ENCODE measurements at places on chromosomes 12 and 14. TPM values are rescaled to one million over a fixed set of nuclear protein-coding genes. Genes with fewer than 3 reads are reported as not detected.

- H3K4me3 ChIP-seq: no peak overlapping the region
- H3K27ac ChIP-seq: no peak overlapping the region
- no peak for DNase-seq
- H3K36me3 ChIP-seq: no peaks in the 10 kb centered on the region
- no peaks in the 10 kb centered on the region for H3K27me3 ChIP-seq
Measured at GRCh38 chr12:97940629-97941028, 478.0 kb downstream of the RMST start.

GRCh38 chr14:20306079-20306423 lies 300 bp upstream of the TTC5 start:
- no peaks in the 10 kb centered on the region for H3K27me3 ChIP-seq
- peaks cover under 1% of the 10 kb centered on the region for H3K36me3 ChIP-seq
- peak overlapping the region; percentile 88 for H3K4me3 ChIP-seq
- H3K27ac ChIP-seq: no peak overlapping the region

- H3K4me3 ChIP-seq: no peak overlapping the region
- no peak overlapping the region for H3K27ac ChIP-seq
- H3K4me1 ChIP-seq: no peaks in the 10 kb centered on the region
- H3K27me3 ChIP-seq: no peaks in the 10 kb centered on the region
Measured at GRCh38 chr12:97211416-97211930, 251.1 kb upstream of the RMST start.

GRCh38 chr12:77133566-77133965 lies 68.2 kb upstream of the E2F7 start:
- no peaks in the 10 kb centered on the region for H3K36me3 ChIP-seq
- H3K4me1 ChIP-seq: peaks cover 11% of the 10 kb centered on the region
- H3K27ac ChIP-seq: no peak overlapping the region
- no peak overlapping the region for H3K4me3 ChIP-seq
- H3K27me3 ChIP-seq: no peaks in the 10 kb centered on the region

DNA sequence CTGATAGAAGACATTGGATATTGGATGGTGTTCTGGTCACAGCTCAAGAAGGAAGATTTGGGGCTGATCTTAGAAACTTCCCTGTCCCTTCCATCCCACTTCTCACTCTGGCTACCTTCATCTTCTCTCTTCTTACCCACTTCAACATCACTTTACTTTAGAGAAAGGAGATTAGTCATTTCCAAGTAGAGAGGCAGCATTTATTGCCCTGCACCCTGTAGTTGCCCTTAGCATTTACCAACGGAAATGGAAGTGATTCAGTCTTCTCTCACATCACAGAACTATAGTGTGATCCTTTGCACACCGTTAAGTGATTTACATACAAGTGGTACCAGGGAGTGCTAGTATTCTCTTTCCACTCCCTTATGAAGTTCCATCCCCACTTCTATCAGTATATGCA lies 52.4 kb downstream of the PHLDA1 start:
- H3K4me1 ChIP-seq: peaks cover 35% of the 10 kb centered on the region
- DNase-seq: no peak

DNA sequence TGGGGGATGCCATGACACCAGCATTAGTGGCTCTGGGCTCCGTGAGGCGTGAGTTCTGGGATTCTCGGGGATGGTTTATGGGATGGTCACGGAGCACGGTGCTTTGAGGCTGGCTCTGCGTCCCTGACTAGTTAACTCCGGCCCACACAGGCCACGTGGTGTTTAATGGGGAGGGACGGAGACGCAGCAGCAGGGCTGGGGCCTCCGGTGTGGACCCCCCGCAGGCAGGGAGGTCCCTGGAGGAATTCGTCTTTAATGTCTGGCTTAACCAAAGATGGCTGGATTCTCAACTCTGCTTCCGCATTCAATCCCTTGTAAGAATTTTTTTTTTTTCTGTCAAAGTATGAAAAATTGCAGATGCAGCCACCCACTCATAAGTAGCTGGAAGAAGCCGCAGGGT lies 86.4 kb upstream of the RFLNA start:
- H3K27me3 ChIP-seq: peaks cover 19% of the 10 kb centered on the region
- no peak overlapping the region for H3K4me3 ChIP-seq
- no peaks in the 10 kb centered on the region for H3K4me1 ChIP-seq
- no peaks in the 10 kb centered on the region for H3K36me3 ChIP-seq
- no peak overlapping the region for H3K27ac ChIP-seq

GRCh38 chr12:63849641-63850040 lies 5.1 kb downstream of the SRGAP1 start:
- H3K27me3 ChIP-seq: no peaks in the 10 kb centered on the region
- H3K4me1 ChIP-seq: peaks cover 28% of the 10 kb centered on the region
- no peaks in the 10 kb centered on the region for H3K36me3 ChIP-seq
- no peak overlapping the region for H3K27ac ChIP-seq
- DNase-seq: peak; percentile 60
- no peak overlapping the region for H3K4me3 ChIP-seq

DNA sequence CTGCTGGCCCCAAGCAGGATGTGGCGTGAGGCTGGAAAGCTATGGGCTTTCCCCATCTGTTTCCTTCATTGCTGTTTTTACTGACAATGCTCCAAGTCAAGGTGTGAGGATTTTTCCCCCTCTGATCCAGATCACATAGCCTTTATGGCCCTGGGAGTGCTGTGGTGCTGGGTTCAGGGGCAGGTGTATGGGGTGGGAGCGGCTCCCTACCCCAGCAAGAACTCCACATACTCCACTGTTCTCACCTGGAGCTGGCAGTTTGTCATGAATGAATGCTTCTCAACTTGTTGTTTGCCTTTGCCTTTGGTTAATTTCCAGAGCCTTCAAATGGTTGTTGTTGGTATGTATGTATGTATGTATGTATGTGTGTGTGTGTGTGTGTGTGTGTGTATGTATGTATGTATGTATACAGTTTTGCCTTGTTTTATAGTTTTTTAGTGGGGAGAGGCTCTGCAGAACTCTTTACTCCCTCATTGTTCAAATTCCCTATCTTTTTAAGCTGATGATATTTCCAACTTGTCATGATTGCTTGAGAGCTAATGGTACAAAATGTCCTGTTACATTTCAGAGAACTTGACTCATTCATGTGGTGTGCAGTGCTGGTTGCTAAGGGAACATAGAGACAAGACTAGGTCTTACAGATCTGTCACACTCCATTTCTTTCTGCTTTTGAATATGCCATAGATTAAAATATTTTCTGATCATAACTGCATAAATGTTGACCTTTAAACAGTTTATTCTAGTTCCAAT lies 36.6 kb upstream of the ASPG start:
- no peak overlapping the region for H3K27ac ChIP-seq
- no peaks in the 10 kb centered on the region for H3K36me3 ChIP-seq
- DNase-seq: no peak
- no peak overlapping the region for H3K4me3 ChIP-seq
- no peaks in the 10 kb centered on the region for H3K27me3 ChIP-seq
- no peaks in the 10 kb centered on the region for H3K4me1 ChIP-seq

DNA sequence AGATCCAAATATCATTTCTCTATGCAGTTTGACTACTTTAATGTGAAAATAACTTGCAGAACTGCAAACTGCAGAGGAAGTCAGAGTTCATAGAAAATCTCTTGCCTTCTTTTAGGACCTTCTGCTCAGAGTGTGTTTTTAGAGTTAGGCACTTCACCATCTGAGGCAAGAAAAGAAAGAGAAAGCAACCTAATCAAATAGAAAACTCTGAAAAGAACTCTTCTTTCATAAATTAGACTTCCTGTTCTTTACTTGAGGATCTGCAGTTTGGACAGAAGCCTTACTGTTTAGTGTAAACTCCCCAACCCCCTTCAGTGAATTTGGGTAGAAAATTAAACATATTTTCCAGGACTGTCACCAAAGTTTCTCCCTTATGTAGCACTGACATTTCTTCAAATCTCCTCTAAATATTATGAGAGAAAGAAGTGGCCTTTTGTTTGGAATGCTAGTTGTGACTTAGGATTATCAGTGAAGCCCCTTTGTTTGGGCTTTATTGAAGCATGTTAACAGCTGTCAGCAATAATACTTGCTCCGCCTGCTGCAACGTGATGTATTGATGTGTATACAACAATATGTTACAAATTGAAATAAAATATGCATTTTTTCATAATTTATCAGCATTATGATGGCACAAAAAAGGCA lies 99.5 kb downstream of the PDZRN4 start:
- no peak overlapping the region for H3K27ac ChIP-seq
- no peaks in the 10 kb centered on the region for H3K27me3 ChIP-seq
- H3K36me3 ChIP-seq: no peaks in the 10 kb centered on the region
- no peak overlapping the region for H3K4me3 ChIP-seq
- H3K4me1 ChIP-seq: no peaks in the 10 kb centered on the region

GRCh38 chr14:96120392-96120791 lies 81.2 kb downstream of the C14orf132 start:
- H3K4me1 ChIP-seq: peaks cover 47% of the 10 kb centered on the region
- H3K36me3 ChIP-seq: no peaks in the 10 kb centered on the region
- DNase-seq: no peak

- H3K27me3 ChIP-seq: no peaks in the 10 kb centered on the region
- no peak for DNase-seq
Measured at GRCh38 chr12:31567029-31567428, 23.9 kb downstream of the DENND5B start.

DNA sequence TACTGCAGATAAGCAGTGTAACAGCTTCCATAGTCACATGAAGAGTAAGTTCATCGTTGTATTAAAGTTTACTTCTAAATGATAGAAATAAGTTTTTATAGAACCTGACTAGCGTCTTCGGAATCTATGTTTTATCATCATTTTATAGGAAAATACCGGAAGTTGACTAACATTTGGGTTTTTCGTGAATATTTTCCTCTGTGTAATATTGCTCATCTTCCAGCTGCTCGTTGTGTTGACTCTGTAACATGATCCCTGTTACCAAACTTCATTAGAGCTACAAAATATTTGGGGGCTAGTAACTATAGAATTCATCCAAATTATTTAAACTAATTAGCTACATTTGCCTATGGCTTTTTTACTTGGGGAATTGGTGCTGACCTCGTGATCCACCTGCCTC lies 37.2 kb downstream of the DDX51 start:
- peaks cover 34% of the 10 kb centered on the region for H3K36me3 ChIP-seq
- no peaks in the 10 kb centered on the region for H3K27me3 ChIP-seq
- no peak overlapping the region for H3K4me3 ChIP-seq
- peak overlapping the region; percentile 76 for H3K27ac ChIP-seq
- peak; percentile 88 for DNase-seq
- H3K4me1 ChIP-seq: peaks cover 11% of the 10 kb centered on the region

GRCh38 chr12:25388183-25388582 lies 137.5 kb upstream of the KRAS start:
- no peaks in the 10 kb centered on the region for H3K27me3 ChIP-seq
- H3K36me3 ChIP-seq: no peaks in the 10 kb centered on the region
- peaks cover 12% of the 10 kb centered on the region for H3K4me1 ChIP-seq

- H3K27me3 ChIP-seq: no peaks in the 10 kb centered on the region
- H3K27ac ChIP-seq: no peak overlapping the region
- DNase-seq: no peak
- no peak overlapping the region for H3K4me3 ChIP-seq
Measured at GRCh38 chr14:35988972-35989690, 163.0 kb downstream of the BRMS1L start.

DNA sequence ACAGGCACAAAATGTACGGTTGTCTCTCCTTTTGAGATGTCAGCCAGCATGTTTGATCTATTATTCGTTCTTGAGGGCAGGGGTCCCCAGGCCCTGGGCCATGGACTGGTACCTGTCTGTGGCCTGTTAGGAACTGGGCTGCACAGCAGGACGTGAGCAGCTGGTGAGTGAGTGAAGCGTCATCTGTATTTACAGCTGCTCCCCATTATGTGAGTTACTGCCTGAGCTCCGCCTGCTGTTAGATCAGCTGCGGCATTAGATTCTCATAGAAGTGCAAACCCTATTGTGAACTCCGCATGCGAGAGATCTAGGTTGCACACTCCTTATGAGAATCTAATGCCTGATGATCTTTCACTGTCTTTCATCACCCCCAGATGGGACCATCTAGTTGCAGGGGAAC lies 41.4 kb upstream of the SCN8A start:
- H3K27ac ChIP-seq: no peak overlapping the region
- no peaks in the 10 kb centered on the region for H3K4me1 ChIP-seq
- no peaks in the 10 kb centered on the region for H3K36me3 ChIP-seq
- DNase-seq: no peak
- H3K27me3 ChIP-seq: peaks cover 3% of the 10 kb centered on the region
- no peak overlapping the region for H3K4me3 ChIP-seq

DNA sequence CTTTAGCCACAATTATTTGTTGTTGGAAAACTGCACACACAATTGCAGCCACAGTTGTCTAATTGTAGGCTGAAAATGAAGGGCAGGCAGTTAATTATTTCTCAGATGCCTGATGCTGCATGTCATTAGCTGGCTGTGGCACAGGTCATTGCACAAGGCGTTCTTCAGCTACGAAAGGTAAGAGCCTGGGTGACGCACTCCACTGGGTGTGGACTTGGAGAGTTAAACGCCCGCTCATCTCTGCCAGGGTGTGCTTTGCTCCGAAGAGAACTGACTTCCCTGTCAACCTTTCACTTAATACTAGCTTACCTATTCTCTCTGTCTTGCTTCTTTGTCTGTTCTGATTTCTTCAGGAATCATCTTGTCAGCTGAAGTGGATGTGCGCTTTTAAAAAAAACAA lies 91.4 kb upstream of the CPM start:
- peaks cover 23% of the 10 kb centered on the region for H3K4me1 ChIP-seq
- peak overlapping the region; percentile 28 for H3K27ac ChIP-seq
- DNase-seq: peak; percentile 26
- peak overlapping the region; percentile 49 for H3K4me3 ChIP-seq

DNA sequence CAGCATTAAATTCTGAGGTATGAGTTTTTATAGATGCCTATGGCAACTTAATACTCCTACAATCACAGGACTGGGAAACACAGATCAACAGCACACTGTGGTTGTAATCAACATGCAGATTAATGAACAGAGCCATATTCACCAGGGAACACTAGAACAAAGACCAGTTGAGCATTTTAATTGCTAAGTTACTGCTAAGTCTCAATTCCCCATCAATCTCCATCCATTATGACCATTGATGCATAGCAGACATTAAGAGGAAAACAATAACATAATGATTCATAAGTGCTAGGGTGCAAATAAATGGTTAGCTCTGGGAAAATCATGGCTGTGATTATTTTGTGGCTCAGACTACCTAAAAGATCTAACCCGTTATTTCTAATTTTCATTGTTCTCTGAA lies 505.6 kb downstream of the TRHDE start:
- no peak overlapping the region for H3K4me3 ChIP-seq
- no peaks in the 10 kb centered on the region for H3K4me1 ChIP-seq
- H3K27ac ChIP-seq: no peak overlapping the region
- DNase-seq: no peak

DNA sequence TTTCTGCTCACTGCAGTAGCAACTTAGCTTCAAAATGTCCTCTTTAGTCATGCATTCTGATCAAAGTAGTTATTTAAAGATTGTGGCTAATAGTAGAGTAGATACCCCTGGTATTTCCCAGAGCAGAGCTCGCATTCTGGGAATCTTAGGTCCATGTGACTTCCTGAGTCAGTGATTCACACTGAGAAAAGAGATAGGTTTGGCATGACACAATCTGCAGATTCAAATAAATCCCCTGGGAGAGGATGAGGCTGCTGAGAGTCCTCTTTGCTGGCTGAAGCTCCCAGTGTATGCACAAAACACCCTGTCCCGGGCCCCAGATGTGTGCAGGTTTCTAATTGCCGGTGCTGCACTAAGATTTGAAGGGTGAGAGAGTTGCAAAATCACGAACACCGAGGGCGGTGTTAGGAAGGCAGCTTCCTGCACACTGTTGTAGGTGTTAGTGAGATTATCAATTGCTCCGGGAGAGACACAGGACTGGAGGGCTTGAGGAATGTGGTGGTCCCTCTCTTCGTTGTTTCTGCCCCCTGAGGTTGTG lies 233.2 kb downstream of the NRXN3 start:
- no peaks in the 10 kb centered on the region for H3K36me3 ChIP-seq
- no peak overlapping the region for H3K27ac ChIP-seq
- H3K4me3 ChIP-seq: no peak overlapping the region
- no peaks in the 10 kb centered on the region for H3K4me1 ChIP-seq

The TPPP2 gene
- not detected for total RNA-seq

The UBR7 gene
- total RNA-seq: 25.3 TPM

The STYX gene
- total RNA-seq: 29.8 TPM

The STXBP6 gene
- total RNA-seq: 5.8 TPM

The CCND2 gene
- total RNA-seq: 2.5 TPM

The DHRS2 gene
- 0.29 TPM for total RNA-seq

The TRIM9 gene
- total RNA-seq: 1.1 TPM

All from osteoblast (primary cell).